Osteoblast (primary cell): ENCODE measurements at places on chromosomes 1 and 21.

GRCh38 chr1:204295671-204296070 is 64.1 kb downstream of the PLEKHA6 start:
- H3K36me3 ChIP-seq, result no peaks in the 10 kb centered on the region
- no peak for DNase-seq
- peaks cover 38% of the 10 kb centered on the region for H3K4me1 ChIP-seq
- H3K27me3 ChIP-seq, result peaks cover 22% of the 10 kb centered on the region
- peak overlapping the region; percentile 9 for H3K4me3 ChIP-seq

DNA sequence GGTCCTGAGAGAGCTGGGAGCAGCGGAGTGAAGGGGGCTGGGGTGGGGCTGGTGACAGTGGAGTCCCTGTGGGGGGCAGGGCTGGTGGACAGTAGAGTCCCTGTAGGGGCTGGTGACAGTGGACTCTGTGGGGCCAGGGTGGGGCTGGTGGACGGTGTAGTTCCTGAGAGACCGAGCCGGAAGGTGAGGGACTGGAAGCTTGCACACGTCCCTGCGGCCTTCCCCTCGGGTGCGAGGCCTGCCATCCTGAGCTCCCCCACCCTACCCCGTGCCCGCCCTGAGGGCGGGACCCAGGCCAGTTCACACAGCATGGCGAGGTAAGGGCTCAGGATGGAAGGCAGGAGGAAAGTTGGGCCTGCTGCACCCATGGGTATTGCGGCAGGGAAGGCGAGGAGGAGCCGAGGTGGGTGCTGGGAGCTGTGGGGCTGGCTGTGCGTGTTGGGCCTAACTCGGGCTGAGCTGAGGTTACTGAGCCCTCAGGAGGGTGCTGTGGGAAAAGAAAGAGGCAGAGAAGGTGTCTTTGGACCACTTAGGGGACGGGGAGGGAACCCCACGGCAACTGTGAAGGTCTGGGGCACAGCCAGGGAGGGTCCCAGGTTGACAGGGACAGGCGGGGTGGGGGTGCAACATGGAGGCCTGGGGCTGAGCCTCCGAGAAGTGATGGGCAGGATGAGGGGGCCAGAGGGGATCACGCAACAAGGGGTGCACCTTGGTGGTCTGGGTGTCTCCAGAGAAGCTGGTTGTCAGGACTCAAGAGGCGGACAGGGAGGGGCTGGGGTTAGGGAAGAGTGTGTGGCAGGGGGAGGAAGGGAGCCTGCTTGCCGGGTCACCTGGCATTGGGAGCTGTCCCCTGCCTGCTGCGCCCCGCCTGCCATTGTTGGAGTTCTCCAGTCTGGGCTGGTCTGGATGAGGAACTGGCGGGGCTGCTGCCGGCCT is 60.8 kb downstream of the PRKCZ start:
- peaks cover 9% of the 10 kb centered on the region for H3K27me3 ChIP-seq
- no peaks in the 10 kb centered on the region for H3K4me1 ChIP-seq
- no peak overlapping the region for H3K27ac ChIP-seq
- no peak overlapping the region for H3K4me3 ChIP-seq
- DNase-seq, result peak; percentile 76
- H3K36me3 ChIP-seq, result no peaks in the 10 kb centered on the region

- H3K4me1 ChIP-seq, result peaks cover 9% of the 10 kb centered on the region
- H3K4me3 ChIP-seq, result no peak overlapping the region
- H3K36me3 ChIP-seq, result no peaks in the 10 kb centered on the region
- DNase-seq, result no peak
- no peak overlapping the region for H3K27ac ChIP-seq
These were observed 319.0 kb downstream of the MATN1 start for GRCh38 chr1:30404341-30404740.

- H3K36me3 ChIP-seq, result no peaks in the 10 kb centered on the region
- H3K27me3 ChIP-seq, result no peaks in the 10 kb centered on the region
- H3K27ac ChIP-seq, result no peak overlapping the region
- H3K4me3 ChIP-seq, result no peak overlapping the region
- peak; percentile 35 for DNase-seq
These were observed 45.9 kb upstream of the CSF3R start for GRCh38 chr1:36528361-36529349.

DNA sequence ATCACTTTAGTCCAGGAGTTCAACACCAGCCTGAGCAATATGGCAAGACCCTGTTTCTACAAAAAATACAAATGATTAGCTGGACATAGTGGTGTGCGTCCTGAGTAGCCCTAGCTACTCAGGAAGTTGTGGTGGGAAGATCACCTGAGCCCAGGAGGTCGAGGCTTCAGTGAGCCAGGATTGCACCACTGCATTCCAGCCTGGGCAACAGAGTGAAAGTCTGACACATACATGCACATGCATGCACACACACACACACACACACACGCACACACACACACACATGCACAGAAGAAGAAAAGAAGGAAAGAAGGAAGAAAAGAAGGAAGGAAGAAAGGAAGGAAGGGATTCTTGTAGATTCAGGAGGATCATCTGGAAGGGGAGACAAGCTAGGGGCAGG is 104.4 kb upstream of the USP25 start:
- no peak overlapping the region for H3K4me3 ChIP-seq
- DNase-seq, result no peak
- no peaks in the 10 kb centered on the region for H3K27me3 ChIP-seq
- H3K27ac ChIP-seq, result no peak overlapping the region
